ENCODE measurements at places on chromosomes 13 and 19.

DNA sequence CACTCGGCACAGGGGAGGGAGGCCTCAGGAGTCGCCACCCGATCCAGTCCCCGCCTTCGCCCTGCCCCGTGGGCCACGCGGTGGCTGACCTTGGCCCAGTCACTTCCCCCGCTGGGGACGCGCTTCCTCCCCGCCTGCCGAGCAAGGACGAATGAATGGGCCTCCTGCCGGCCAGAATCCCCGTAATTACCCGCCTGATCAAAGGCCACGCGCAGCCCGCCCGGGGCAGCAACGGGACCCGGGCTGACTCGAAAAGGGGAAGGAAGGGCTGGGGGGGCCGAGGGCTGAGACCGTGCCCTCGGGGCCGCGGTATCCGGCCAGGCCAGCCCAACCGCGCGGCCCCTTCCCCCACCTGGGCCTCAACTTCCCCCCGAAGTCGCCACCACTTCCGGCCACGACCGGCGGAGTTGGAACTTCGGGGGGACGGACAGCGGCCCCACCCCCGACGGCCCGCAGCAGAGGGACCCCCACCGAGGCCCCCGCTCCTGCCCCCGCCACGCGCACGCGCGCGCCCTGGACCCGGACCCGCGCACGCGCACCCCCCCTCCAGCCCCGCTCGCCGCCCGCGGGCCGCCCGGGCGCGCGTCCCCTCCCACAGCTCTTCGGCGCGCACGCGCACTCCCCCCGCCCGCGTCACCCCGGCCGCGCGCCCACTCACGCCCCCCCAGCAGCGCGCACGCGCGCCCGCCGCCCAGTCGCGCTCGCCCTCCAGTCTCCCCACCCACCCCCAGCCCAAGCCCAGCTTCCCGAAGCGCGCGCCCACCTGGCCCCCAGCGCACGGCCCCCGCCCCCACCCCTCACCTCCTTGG, 520 bp downstream of the ZNF787 start:
- peak; percentile 86 for DNase-seq

DNA sequence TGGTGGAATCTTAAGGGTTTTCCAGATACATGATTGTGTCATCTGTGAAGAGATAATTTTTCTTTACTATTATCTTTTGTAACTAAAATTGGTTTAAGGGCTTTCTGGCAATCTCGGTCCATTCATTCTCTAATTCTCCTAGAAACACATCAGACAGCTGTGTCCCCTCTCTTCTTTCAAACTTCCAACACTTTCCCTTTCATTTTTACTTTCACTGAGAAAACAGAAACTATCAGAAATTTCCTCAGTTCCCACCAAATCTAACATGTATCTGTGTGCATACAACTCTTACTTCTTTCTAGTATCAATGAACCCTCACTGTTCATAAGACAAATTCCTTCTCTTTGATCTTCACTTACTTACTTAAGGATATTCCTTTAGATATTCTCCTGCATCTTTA, 40.2 kb downstream of the KCNRG start:
- no peak for DNase-seq

DNA sequence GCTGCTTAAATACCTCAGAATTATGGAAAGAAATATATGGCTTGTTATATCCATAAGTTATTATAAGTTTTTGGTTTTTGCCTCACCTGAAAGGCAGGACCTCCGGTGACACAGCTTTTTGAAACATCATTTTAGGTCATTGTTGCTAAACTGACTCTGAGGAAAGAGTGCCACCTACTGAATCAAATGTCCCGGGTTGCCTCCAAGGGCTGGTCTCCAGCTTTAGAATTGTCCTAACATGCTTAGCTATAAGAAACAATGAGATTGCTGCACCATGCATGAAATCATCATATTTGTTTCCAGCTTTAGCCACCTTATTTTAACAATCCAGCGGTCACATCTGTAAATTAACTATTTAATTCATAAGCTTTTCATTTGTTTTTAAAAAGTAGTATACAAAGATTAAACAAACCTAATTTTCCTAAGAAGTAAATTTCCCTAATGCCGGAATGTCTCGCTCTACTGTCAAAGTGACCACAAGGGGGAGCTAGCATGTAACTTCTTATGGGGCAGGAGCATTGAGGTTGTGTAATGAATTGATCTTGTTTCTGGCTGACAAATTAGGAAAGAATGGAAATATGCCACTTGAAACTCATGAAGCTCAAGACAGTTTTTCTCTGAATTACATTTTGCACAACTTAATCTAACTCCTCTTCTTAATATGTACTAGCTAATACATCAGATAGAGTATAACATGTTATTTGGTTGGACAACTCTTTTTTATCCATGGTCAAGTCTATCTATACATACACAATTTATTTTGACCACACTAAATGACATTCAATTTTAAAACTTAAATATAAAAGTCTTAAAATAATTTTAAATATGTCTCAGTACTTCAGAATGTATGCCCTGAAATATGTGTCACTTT, 6.7 kb upstream of the PCDH17 start:
- DNase-seq = no peak

- no peak for DNase-seq
Measured at GRCh38 chr13:79522583-79522982, 41.6 kb downstream of the NDFIP2 start.

- no peak for DNase-seq
Measured at GRCh38 chr13:67395577-67395976, 165.4 kb upstream of the PCDH9 start.

GRCh38 chr13:113031465-113031864, 62.5 kb downstream of the MCF2L start:
- DNase-seq = no peak

GRCh38 chr19:45508417-45508860, 1.2 kb downstream of the VASP start:
- peak; percentile 68 for DNase-seq

GRCh38 chr19:51751655-51752054, at the start of gene FPR1:
FPR1 (minus strand) TSS chr19:51751878; CDS start chr19:51746994, 4,884 bp downstream.
- no peak for DNase-seq

GRCh38 chr13:51818781-51819511, 15.0 kb upstream of the DHRS12 start:
- peak; percentile 76 for DNase-seq

- no peak for DNase-seq
Measured at GRCh38 chr13:97280478-97280877, 58.3 kb downstream of the MBNL2 start.

GRCh38 chr19:1041835-1042685, 2.2 kb downstream of the ABCA7 start:
- no peak for DNase-seq

GRCh38 chr13:111346101-111346680, 25.7 kb downstream of the TEX29 start:
- no peak for DNase-seq

DNA sequence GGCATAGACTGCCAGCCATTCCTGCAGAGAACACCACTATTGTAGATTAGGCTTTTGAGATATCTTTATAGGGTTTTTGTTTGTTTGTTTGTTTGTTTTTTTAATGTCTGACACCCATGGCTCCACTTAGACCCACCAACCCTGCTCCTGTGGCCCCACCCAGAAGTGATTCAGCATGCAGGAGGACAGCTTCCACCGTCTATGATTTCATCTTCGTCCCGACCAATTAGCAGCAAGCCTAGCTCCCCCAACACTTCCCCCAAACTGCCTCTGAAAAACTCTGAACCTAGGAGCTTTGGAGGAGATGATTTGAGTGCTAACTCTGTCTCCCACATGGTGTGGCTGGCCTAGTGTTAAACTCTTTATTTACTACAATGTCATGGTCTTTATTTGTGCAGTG, 108.3 kb upstream of the RXFP2 start:
- DNase-seq = no peak

DNA sequence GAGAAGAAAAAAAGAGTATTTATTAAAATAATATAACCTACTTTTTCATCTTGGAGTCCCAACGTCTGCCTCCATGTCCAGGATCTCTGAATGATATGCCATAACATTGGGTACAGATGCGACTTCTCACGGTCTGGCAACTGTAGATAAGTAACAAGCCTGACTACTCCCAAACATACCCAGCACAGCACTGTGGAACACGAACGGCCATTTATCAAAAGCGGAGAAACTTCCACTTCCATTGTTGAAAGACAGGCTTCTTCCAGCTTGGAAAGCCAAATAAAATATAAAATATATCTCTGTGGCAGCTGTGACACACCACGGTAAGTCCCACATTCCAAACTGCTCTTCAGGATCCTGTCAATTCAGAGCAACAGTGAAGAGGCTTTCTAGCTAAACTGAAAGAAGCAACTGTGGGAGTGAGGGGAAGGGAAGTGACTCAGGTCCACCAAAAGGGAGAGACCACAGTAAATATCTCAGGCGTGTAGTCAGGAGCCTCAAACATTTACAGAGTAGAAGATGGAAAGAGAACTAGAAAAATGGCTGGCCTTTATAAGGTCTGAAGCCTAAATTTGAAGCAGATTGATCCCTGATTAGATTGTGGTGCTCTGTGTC, 331.7 kb downstream of the LIG4 start:
- DNase-seq = no peak

GRCh38 chr13:101655435-101655834, 203.0 kb downstream of the ITGBL1 start:
- no peak for DNase-seq
